ENCODE measurements at places on chromosomes 7 and 10.

GRCh38 chr7:156015237-156016020 is 203.2 kb upstream of the SHH start:
- no peak for DNase-seq

- no peak for DNase-seq
Observed at GRCh38 chr10:42640610-42641229, 2.4 kb upstream of the ZNF33B start.

- no peak for DNase-seq
Observed at GRCh38 chr10:31792745-31793144, 135.9 kb downstream of the ARHGAP12 start.

GRCh38 chr7:53947732-53948131 is 594.4 kb upstream of the VSTM2A start:
- DNase-seq = no peak

GRCh38 chr7:139453673-139454321 is 29.7 kb downstream of the KLRG2 start:
- no peak for DNase-seq
